ENCODE measurements at places on chromosomes 5 and 9. TPM values are rescaled to one million over a fixed set of nuclear protein-coding genes. Genes with fewer than 3 reads are reported as not detected.

SLC25A46 gene
- total RNA-seq, result 23.1 TPM

NR5A1 gene
- total RNA-seq, result 0.42 TPM

ERAP2 gene
- total RNA-seq, result not detected

ZNF474 gene
- not detected for total RNA-seq

CDH9 gene
- total RNA-seq, result 0.73 TPM
